ENCODE measurements at places on chromosomes 7 and 10.

DNA sequence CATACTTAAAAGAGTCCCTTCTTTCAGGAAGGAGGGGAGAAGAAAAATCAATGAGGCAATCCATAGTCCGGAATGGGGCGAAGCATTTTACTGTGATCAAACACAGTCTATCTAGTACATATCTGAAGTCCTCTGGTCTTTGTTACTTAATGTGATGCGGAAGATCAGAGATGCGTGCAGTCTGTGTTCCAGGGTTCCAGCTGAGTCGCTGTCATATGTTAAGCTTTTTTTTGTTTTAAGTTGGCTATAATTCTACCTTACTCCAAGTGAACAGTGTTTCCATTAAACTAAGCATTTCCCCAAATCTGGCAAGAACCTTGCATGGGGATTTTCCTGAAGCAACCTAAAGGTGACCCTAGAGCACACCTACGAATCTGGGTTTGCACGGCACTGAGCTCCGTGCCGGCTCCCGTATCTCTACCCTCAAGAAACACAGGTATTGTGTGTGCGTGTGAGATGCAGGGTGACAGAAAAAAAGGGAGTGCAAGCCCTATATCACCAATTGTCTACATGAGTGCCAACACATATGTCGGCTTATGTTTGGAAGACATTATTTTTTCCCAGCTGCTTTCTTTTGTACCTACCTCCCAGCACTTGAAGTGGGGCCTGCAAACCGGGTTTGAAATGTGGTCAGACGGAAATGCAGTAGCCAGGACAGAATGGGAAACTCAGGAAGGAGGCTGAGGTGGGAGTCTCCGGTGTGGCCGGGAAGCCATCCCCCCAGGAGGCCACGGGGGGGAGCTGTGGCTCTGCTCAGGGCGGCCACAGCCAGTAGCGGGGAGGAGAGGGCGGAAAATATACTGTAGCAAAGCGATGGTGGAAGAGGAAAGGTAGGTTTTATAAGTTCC, 435.8 kb upstream of the MGMT start:
- peak; percentile 41 for DNase-seq

DNA sequence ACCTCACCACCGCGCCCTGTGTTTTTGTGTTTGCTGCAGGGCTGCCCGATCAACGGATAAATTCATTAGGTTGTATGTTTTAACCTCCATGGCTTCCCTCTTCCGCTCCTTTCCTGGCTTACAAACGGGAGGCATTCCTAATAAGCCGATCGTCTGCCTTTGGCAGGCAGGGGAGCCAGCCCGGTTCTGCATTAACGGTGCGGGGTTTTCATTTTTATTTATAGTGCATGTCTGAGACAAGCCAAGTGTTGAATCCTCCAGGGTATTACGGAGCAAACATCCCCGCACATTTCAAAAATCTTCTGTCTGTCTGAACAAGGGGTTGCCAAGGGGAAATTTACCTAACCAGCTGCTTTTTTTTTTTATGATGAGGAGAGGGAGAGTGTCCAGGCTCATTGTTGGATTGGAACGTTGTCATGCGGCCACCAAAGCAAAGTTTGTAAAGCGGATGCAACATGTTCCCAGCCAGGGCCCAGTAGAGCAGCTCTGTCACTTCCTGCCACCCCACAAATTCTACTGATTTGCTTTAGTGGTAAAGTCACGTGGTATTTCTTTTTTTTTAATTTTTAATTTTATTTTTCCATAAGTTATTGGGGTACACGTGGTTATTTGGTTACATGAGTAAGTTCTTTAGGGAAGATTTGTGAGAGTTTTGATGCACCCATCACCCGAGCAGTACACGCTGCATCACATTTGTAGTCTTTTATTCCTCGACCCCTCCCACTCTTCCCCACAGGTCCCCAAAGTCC, 92.3 kb upstream of the BAIAP2L1 start:
- DNase-seq, result no peak

DNA sequence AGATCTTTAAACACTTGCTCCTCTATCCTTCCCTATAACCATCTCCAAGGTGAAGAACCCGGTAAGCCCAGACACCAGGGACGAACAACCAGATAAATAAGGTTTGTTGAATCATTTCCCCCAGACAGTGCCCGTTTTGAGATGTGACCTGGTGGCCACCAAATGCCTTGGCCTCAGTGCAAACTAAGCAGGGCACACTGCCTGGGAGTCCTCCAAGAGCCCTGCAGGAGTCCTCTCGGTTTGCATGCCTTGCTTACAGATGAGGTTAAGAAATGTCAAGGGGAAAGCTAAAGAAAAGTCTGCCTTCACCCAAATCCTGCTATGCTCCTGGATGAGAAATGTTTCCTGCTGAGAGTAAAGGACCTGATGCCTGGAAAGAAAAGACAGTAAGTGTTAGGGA, 31.6 kb downstream of the SLIT1 start:
- DNase-seq, result no peak

GRCh38 chr7:110539216-110539615, 551.7 kb upstream of the LRRN3 start:
- no peak for DNase-seq

GRCh38 chr10:101568054-101568745, 19.9 kb downstream of the POLL start:
- no peak for DNase-seq

GRCh38 chr10:131440405-131441360, 129.2 kb upstream of the TCERG1L start:
- DNase-seq, result no peak

GRCh38 chr10:74151879-74152722, 1.1 kb downstream of the ADK start:
- no peak for DNase-seq

DNA sequence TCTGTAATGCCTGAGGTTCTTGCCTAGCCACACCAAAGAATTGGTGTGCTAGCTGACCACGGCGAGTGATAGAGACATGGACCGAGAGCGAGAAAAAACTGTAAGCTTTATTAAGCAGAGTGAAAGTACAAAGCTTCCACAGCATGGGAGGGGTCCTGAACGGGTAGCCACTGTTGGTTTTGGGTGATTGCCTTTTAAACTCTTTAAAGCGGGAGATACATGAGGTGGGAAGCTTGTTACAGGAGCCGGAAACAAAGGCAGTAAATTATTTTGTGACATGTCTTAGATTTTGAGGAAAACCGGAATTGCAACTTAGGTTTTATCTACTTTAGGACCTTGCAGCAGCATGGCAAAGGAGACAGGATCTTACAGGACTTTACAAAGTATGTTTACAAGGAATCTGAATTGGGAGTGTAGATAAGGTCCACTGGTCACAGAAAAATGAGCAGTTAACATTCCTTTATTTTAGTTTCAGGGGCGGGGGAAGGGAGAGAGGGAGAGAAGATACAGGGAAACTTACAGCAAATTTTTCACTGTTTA, 252.7 kb upstream of the MBL2 start:
- no peak for DNase-seq

- DNase-seq, result no peak
Measured at GRCh38 chr7:99268577-99268908, 4.1 kb upstream of the MYH16 start.

DNA sequence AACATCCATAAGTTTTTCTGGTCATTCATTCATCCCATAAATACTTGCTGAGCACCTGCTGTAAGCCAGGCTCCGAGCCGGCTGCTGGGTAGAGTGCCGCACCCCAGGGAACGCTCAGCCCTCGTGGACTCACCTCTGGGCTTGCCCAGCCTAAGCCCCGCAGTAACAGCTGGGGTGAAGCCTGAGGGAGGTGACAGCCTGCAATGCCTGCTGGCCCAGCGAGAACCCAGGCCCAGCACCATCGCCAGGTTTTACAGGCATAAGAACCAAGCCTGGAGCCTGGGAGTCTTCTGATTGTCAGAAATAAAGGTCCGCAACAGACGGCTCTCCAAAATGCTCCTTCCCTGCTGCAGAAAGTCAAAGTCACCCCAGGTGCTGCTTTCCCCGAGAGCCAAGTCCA, 205.4 kb downstream of the ZMYND11 start:
- DNase-seq, result no peak

DNA sequence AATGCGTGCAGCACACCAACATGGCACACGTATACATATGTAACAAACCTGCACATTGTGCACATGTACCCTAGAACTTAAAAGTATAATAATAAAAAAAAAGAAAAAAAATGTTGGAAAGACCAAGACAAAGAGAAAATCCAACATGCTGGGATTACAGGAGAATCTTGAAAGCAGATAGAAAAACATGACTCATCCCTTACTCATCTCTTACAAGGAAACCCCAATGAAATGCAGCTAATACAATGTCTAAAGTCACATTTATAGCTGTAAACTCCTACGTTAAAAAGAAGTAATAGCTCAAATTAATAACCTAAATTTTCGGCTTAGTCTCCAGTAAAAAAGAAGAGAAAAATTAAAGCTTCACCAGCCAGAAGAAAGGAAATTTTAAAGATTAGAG, 47.5 kb upstream of the DGKB start:
- DNase-seq, result no peak

- peak; percentile 52 for DNase-seq
Measured at GRCh38 chr10:135601-136464, 578 bp downstream of the ZMYND11 start.

- no peak for DNase-seq
Measured at GRCh38 chr7:151322906-151323305, 18.7 kb upstream of the NUB1 start.

All from stimulated activated CD4-positive, alpha-beta T cell treated with anti-CD3 and anti-CD28 coated beads, Interleukin-15, amount 100 ng/mL, for 1 hour (primary cell).